Naive B cell (primary cell): ENCODE measurements at places on chromosomes 5 and 9.
A peak's percentile ranks its signal among the peaks of the same experiment; 100 is the strongest.

GRCh38 chr5:130526708-130527107 is 622.4 kb downstream of the CHSY3 start:
- DNase-seq, result no peak

- DNase-seq, result peak; percentile 43
Measured at GRCh38 chr9:105881654-105882349, 187.5 kb downstream of the TMEM38B start.

DNA sequence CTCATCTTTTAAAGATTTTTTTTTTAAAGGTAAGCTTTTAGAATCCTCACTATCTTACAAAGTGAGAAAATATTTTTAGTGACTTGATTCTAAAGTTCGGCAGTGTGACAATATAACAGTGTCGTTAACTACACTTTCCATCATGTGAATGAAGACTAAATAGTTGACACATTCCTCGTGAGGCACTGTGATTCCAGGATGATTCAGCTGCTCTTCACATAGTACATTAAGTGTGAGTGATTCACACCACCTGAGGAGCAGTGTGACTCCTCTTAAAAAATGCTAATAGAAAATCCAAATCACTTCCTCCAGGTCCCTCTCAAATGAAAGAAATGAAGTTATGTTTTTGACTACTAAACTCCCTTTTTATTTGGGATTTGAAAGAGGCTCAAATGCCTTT is 589.5 kb downstream of the GABRG2 start:
- DNase-seq, result no peak

DNA sequence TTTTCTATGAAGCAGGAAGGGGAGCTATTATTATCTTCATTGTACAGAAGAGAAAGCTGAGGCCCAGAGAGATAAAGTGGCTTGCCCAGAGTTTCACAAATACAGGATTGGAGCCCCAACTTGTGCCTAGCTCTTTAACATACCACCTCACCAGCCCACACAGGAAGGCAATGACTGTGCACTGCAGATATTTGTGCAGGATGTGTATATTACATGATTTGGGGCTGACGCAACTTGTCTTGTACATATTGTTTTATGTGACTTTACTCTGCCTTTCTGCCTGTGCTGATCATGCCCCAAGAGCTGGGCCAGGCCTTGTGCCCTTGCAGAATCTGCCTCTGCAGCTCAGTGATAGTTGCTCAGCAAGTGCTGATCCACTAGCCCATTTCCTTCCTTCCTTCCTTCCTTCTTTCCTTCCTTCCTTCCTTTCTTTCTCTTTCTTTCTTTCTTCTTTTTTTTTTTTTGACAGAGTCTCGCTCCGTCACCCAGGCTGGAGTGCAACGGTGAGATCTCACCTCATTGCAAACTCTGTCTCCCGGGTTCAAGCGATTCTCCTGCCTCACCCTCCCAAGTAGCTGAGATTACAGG is 106.6 kb upstream of the TBCA start:
- DNase-seq, result no peak
